T follicular helper cell (primary cell): ENCODE measurements at places on chromosomes 5 and 9.

DNA sequence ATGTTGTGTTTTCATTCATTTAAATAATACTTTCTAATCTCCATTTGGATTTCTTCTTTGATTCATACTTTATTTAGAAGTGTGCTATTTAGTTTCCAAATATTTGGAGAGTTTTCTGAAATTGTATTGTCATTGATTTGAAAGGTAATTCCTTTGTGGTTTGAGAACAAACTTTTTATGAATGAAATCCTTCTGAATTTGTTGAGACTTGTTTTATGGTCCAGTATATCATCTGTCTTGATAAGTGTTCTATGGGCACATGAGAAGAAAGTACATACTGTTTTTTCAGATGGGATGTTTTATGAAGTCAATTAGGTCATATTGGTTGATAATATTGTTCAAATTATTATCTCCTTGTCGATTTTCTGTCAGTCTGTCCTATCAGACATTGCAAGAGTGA is 953.8 kb downstream of the NR2F1-AS1 start:
- no peak for DNase-seq

DNA sequence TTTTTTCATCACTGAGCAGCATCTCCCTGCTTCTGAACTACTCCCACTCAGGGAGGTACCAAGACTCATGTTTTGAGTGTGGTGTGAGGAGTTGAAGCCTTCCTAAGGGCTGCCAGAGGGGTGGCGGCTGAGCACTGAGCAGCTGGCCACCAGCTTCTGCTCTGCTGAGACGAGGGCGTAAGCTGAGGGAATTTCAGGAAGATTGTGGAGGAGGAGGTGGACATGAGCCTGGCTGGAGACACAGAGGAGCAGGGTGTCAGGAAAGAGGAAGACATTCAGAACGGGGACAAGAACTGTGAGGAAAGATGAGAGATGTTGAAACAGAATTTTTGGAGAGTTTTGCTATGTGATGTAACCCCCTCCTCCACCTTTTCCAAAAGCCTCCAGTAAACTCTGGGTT is 7.8 kb downstream of the LCP2 start:
- DNase-seq, result no peak

GRCh38 chr5:32439086-32439642 is 5.4 kb downstream of the ZFR start:
- DNase-seq, result no peak

GRCh38 chr9:28887188-28887884 is 1314.1 kb upstream of the C9orf72 start:
- no peak for DNase-seq

- DNase-seq, result no peak
These were observed 2.4 kb downstream of the MACIR start for GRCh38 chr5:103260951-103261350.

DNA sequence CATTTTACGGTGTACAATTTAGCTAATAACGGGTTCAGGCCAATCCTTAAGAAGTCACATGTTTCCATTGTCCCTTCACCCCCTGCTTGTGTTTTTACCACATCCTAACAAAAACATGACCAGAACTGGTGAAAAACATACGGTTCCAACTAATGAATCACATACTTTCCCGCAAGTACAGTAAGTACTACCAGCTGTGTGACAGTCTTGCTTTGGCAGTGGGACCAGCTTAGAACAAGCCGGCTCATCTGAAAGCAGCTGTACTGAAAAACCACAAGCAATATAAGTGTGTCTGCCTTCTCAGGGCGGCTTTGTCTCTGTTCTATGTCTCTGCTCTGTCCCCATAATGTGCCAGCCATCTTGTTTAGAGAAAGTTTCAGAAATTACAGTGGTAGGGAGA is 242.5 kb downstream of the BNC2 start:
- no peak for DNase-seq

GRCh38 chr9:135053133-135053532 is 34.3 kb upstream of the OLFM1 start:
- no peak for DNase-seq

DNA sequence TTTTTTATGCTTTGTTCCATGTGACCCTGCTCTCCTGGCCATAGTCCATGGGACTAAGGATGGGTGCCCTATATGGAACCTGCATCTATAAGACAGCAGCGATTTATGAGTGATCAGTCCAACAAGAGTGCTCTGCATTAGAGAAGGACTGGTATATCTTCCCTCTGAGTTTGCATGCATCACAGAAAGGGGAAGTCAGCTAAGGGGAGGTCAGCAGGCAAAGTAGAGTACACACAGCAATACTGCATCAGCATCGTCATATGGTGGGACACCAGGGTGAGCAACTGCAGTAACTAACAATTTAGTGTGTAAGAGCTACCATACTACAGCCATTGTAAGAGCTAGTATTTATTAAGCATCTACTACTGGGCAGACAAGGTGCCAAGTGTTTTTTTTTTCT is 311.3 kb downstream of the NDUFS4 start:
- no peak for DNase-seq
